ENCODE measurements at places on chromosomes 3 and 15.

DNA sequence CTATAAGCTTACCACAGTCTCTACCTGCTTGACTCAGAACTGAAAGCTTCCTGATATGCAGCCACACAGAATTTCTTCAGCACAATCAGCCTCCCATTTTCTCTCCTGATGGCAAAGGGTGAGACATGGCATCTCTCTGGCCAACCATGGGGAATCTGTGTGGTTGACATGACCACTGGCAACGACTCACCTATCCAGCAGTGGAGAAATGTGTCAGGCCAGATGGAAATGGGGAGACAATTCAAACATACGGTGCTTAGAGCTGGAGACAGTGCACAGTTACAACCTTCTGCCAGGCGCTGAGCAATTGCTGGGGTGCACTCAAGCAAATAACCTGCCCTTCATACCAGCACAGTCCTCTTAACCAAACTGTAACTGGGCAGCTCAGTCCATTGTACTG is 3.6 kb downstream of the ZNF385D start:
- no peak for DNase-seq

DNA sequence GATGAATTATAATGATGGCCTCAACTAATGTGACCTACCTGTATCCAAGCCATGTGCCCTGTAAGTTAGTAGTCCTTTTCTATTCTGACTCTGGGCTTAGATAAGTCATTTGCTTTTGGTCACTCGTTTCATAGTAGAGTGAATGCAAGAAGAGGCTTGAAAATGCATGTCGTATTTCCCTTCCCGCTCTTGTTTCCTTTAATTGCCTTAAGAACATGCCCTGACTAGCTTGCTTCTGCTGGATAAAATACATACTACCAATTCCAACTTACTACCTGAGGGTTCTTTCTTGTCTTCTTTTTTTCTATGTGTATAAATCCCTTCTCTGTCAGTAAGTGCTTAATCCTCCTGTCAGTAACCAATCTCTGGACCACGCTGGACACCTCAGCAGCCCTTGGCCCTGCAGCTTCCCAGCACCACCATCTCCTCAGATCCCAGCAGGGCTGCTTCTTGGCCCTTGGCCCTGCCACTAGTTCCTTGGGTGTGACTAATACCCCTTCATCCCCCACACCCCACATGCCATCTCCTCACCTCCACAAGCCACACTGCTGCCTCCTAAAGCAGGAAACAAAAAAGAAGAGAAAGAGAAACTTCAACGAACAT is 771.7 kb downstream of the IGSF11 start:
- DNase-seq = no peak

GRCh38 chr3:104108522-104108921 is 1258.2 kb upstream of the ALCAM start:
- DNase-seq = no peak

- no peak for DNase-seq
These were observed 120.1 kb upstream of the NMNAT3 start for GRCh38 chr3:139797724-139798343.

GRCh38 chr3:25557694-25558093 is 107.0 kb downstream of the TOP2B start:
- DNase-seq = no peak

- no peak for DNase-seq
These were observed 337.3 kb upstream of the CBLB start for GRCh38 chr3:106206146-106206545.

DNA sequence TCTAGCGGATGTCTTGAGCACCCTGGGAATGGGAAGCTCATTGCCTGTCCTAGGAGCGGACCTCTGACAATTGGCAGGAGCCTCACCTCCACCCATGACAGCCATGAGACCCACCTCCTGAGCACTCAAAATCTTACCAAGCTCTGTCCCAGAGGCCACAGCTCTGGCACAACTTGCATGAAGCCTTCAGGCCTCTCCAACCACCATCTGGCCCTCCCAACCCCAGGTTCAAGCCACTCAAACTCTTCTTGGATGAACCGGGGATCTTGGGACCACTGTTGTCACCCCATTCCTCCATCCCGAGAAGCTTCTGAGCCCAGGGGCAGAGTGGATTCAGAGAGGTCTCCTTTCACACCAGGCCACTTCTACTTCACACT is 1.5 kb downstream of the VIPR1 start:
- DNase-seq = no peak

DNA sequence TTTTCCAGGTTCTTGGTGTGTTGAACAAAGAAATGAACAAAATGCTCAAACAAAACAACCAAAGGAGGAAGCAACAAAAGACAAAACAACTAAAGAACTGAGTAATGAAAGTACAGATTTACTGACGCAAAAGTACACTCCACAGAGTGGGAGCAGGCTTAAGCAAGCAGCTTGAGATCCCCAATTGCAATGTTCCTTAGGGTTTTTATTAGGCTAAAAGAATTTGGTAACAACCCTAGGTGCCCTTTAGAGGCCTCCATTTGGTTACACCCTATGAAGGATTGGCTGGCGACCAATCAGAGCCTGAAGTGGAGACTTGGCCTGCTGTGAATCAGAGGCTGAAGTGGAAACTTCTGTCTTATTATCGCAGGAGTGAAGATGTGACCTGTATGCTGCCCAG is 243.4 kb upstream of the ATP10A start:
- DNase-seq = no peak

- DNase-seq = no peak
These were observed 87.3 kb upstream of the LIPC start for GRCh38 chr15:58344213-58345070.

GRCh38 chr3:172181932-172182586 is 142.7 kb downstream of the FNDC3B start:
- no peak for DNase-seq

DNA sequence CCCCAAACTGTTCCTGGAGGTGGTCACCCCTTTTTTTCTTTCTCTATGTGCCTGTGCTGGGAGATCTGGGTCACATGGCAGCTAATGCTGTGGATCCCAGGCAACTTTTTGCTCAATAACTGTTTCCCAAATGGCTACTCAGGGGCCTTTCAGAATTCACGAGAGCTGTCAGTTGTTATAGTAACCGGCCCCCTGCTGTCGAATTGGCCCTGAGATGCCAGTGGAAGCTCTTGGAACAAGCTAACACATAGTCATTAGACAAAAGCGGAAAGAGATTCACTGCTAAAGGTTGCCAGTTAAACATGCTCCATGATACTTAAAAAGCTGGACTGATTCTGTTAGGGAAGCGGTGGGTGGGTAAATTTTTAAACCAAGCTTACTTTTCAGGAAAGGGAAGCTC is 144.1 kb downstream of the FEZF2 start:
- DNase-seq = no peak

Data from effector CD4-positive, alpha-beta T cell (primary cell).